ENCODE measurements at places on chromosomes 6 and 20.

GRCh38 chr6:37845026-37845911 is 25.7 kb downstream of the ZFAND3 start:
- no peak for DNase-seq

GRCh38 chr6:6320901-6321300 is 439 bp upstream of the F13A1 start:
- no peak for DNase-seq

GRCh38 chr6:11042025-11042749 is 1.9 kb downstream of the ELOVL2 start:
- no peak for DNase-seq

GRCh38 chr20:53141201-53142050 is 169.3 kb downstream of the TSHZ2 start:
- DNase-seq = no peak

GRCh38 chr20:6866741-6867140 is 99.3 kb downstream of the BMP2 start:
- no peak for DNase-seq

DNA sequence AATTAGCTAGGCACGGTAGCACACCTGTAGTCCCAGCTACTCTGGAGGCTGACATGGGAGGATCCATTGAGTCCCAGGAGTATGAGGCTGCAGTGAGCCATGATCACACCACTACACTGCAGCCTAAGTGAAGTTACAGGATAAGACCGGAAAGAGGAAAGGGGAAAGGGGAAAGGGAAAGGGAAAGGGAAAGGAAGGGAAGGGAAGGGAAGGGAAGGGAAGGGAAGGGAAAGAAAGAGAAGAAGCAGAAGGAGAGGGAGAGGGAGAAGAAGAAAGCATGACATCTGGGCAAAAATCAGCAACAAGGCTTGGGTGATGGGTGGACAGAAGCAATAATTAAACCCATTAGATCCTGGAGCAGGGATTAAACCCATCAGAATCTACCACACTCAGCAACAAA is 101.7 kb upstream of the RAB32 start:
- no peak for DNase-seq

DNA sequence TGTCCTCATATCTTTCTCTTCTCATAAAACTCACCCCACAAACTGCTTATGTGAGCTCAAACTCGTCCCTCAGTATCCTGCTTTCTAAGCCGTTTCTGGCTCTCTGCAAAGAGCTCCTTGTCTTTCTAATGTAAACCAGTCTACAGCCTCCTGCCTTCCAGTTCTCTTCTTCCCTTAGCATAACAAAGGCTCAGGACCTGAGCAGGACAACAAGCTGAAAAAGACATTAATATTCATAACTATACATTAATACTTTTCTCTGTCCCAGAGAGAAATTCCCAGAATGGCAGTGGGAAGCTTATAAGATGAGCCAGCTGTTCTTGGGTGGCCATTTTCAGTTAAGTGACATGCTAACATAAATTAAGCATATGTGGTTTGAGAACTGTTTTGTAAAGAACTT is 207.0 kb upstream of the TCF21 start:
- no peak for DNase-seq

DNA sequence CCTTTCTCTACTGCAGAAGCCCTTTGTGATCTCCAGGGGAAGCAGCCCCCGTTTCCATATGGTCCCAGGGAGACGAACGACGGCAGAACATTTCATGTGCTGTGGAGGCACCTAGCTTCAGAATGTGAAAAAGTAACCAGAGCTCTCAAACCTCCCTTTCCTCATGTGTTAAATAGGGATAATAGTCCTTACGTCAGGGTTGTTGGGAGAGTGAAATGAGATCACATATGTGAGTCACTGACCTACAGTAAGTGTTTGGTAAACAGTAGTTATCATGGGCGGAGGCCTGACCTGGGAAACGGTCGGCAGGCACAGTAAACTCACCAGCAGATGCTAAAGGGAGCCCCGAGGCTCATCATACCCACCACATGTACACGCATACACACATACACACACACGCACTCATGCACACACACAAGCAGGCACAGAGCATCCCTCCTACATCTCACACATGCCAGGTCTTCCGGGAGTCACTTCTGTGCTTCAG is 89.7 kb downstream of the LY86 start:
- no peak for DNase-seq

GRCh38 chr20:51597389-51598231 is 55.1 kb upstream of the NFATC2 start:
- no peak for DNase-seq

GRCh38 chr20:63790572-63791168 is 40.4 kb downstream of the ZBTB46 start:
- no peak for DNase-seq

DNA sequence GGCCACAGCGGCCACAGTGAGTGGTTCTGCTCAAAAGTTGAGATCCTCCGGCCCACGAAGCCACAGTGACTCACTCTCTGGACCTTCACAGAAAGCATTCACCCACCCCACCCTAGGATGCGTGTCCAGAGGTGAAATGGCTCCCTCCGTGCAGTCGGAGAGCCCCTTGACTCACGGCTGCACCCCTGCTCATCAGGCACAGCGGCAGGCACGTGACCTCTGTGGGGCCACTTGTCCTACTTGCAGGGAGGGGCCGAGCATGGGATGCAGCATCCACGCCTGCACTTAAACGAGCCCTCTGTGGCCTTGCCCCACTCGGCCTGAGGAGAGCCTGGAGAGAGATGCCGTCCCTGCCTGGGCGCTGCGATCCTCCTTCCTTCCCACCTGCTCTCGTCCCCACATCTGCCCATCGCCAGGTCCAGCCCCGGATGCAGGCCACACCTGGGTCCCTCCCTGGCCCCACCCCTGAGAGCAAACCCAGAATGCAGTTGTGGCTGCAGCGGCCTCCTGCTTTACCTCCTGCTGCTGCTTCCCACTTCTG is 28.7 kb downstream of the NTSR1 start:
- no peak for DNase-seq

- DNase-seq = no peak
Measured at GRCh38 chr20:16441546-16442164, 131.6 kb downstream of the KIF16B start.

DNA sequence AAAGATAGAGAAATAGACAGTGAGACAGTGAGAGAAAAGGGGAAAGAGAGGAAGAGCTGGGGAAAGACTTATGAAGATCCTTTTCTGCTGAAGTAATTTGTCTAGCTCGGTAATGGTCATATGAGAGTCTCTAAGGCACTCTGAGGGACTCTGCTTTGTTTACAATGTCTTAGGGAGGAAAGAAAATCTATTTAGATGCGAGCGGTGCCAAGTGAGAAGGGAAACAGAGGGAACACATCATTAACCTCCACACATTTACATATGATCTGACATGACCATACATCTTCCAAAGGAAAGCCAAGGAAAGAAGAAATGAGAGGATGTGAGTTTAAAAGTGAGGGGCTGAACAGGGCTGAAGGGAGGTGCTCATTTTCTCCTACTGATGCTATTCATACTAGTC is 862.3 kb upstream of the CITED2 start:
- DNase-seq = no peak

DNA sequence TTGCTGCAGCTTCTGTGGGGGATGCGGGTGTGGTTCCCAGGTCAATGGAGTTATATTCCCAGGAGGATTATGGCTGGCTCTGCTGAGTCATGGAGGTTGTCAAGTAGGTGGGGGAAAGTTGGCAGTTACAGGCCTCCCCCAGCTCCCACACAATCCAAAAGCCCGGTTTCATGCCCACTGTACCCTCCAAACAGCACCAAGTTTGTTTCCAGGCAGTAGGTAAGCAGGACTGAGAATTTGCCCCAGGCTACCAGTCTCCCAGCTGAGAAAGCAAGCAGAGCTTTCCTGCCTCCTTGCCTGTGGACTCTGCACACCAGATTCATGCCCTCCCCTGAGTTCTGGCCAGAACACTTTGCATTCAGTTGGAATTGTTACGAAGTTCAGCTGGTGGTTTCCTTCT is 578.2 kb downstream of the MEI4 start:
- DNase-seq = no peak

All from GM12865 (cell line).